Activated CD4-positive, alpha-beta T cell treated with anti-CD3 and anti-CD28 coated beads, Interleukin-2, amount 50 U/mL, for 48 hours (primary cell): ENCODE measurements at places on chromosomes 1 and 21.
A peak's percentile ranks its signal among the peaks of the same experiment; 100 is the strongest.

- DNase-seq = no peak
Measured at GRCh38 chr1:32983020-32983419, 18.4 kb upstream of the RNF19B start.

GRCh38 chr1:245997471-245998258, 509.4 kb downstream of the SMYD3 start:
- no peak for DNase-seq

DNA sequence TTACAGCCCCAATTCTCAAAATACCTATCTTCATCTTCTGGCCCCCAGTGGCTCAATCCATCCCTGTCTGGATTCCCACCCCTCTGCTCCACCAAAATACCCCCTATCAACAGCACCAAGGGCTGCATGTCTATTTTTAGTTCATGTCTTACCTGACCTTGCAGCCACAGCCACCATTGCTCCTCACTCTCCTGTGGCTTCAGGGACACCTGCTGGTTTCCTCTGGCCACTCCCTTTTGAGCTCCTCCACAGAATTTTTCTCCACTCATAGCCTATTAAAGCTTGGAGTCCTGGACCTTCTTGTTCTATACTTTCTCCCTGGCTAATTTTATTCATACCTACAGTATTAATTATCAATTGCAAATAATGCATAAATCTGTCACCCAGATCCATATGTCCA, 125.3 kb upstream of the NGF start:
- no peak for DNase-seq

- no peak for DNase-seq
Measured at GRCh38 chr1:93603601-93604000, 78.0 kb downstream of the BCAR3 start.

DNA sequence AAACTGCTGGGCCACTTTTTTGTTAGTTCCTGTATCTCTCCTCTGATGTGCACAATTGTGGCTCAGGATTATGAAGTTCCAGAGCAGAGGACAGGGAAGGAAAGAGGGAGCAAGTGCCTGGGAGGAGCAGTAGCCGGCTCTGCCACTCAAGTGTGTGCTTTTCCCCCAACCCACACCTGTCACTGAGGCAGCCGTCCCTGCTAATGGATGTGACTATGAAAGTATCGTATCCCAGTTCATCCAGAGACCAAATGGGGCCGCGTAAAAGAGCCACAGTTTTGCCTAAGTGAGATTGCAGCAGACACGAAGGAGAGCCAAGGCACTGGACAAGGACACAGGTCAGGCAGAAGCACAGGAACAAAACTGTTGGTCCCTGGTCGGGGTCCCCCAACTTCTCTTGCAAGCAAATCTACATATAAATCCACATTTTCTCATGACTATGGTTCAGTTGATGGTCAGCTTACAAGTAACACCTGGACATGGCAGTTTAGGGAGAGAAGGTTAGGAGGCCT, 204.7 kb downstream of the RHOU start:
- DNase-seq = no peak

- no peak for DNase-seq
Measured at GRCh38 chr21:42208036-42208435, 10.9 kb upstream of the ABCG1 start.

DNA sequence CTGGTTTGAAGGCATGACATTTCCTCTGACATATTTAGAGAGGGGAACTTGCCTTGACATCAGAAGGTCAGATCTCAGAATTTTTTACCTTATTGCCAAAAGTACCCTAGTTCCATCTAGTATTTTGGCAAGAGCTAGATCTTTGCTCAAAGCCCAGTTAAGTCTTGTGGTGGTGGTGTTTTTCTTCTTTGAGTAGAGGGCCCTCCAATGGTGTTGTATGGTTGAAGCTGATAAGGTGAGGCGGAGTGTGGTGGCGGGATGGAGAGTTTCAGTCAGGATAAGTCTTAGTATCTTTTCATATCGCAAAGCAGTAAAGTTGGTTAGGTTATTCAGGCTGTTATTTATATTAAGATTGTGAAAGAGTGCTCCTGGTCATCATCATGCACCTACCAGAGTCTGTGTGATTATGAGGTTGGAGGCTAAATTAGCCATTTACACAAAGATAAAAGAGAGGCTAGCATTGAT, 20.1 kb upstream of the MACF1 start:
- DNase-seq = no peak

DNA sequence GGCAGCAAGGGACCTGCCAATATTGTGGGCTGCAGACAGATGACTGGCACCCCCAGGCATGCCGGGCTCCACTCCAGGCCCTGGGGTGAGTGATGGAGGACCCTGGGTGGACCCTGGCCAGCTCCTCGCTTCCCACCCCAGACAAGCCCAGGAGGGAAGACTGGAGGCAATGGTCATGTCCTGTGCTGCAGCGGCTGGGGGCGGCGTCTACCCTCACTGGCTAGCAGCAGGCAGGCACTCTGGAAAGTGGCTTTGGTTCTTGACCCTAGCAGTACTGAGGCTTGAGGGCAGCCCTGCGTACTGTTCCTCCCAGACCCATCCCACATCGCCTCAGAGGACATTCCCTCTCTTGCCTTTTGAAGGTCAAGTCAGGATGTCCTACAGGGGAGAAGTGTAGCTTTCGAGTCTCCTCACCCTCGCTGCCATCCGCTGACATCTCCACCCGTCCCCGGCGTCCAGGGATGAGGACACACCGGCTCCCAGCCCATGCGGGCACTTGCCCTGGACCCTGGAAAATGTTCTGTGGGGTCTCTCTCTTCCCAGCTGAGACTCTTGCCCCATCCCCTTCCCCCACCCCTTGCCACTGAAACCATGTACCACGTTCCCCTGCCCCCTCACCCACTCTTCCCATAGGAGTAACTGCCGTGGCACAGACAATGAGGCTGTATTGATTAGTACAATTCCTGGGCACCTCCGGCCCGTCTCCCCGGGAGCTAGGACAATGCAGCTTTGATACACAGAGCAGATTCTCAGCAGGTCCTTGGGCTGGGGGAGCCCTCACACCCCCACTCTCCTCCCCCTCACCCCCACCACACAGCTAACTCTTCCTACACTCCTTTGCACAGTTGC, 15.0 kb downstream of the SLC6A9 start:
- no peak for DNase-seq

DNA sequence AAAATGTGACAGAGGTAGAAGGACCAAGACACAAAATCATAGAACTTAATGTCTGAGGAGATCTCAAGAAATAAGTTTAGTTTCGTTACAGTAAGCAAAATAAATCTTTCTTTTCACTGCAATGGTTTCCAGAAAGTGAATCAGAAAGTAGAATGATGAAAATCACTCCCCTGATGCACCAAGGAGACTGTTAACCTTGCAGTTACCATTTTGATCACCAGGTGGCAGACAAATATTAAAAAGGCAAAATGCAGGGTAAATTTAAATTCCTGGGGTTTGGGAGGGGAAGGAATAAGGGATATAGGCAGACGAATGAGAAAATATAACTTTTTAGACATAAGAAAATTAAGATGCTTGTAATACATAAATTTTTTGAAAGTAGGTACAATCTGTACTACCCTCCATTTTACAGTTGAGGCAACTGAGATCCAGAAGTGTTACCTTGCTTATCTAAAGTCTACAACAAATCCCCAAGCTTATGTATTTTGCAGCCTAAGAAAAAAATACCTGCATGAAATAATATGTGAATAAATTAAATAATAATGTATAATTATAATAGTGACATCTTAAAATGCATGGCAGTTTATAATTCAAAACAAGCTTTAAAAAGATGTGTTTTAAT, 253.2 kb downstream of the CRB1 start:
- peak; percentile 6 for DNase-seq

DNA sequence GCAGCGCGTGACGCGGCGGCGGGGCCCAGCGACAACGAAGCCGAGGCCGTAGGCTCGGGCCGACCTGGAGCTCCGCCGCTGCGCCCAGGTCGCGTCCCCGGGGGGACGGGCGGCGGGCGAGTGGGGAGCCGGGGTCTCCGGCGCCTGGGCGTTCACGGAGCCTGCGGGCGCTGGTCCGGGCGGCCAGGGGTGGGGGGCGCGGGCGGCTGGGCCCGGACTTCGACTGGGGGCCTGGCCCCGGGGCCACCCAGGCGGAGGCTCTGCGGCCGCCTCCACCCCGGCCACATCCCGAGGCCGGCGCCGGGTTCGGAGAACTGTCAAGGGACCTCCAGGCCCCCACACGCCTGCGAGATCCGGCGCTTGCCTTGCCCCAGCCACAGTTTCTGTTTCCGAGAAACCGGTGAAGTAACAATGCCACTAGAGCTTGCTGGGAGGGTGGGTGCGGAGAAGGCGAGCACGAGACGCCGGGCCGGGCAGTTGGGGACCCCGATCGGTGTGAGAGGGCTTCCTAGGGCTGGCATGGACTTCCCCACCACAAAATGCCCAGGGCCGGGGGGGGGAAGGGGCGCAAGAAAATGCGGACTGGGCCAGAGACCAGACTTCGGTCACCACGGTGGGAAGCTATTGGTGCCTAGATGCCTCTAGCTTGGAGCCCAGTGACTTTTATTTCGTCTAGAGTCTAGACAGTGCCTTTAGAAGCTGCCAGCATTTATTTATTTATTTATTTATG, 501 bp downstream of the FBXO6 start:
- peak; percentile 61 for DNase-seq
